Lung (tissue), 17 donors: ENCODE measurements at places on chromosomes 3 and 15. TPM values are rescaled to one million over a fixed set of nuclear protein-coding genes. Genes with fewer than 3 reads are reported as not detected.

Gene FAM107A
- polyA plus RNA-seq = 21.3 TPM

Gene CD200
- polyA plus RNA-seq = 5.7 TPM

Gene CD276
- polyA plus RNA-seq = 33.8 TPM

Gene NPAP1
- polyA plus RNA-seq = not detected

Gene PRICKLE2
- polyA plus RNA-seq = 4.0 TPM

Gene FGD5
- polyA plus RNA-seq = 14.6 TPM

Gene CTXN2
- polyA plus RNA-seq = not detected

Gene GATM
- polyA plus RNA-seq = 2.8 TPM

Gene LRRC2
- 0.39 TPM for polyA plus RNA-seq

Gene LSAMP
- 1.6 TPM for polyA plus RNA-seq

Gene GPR62
- not detected for polyA plus RNA-seq

Gene SLC28A2
- polyA plus RNA-seq = 0.23 TPM

Gene LEKR1
- 0.92 TPM for polyA plus RNA-seq

Gene IQGAP1
- 83.0 TPM for polyA plus RNA-seq
